Activated CD4-positive, alpha-beta T cell treated with anti-CD3 and anti-CD28 coated beads for 36 hours (primary cell): ENCODE measurements at places on chromosomes 3 and 15.

DNA sequence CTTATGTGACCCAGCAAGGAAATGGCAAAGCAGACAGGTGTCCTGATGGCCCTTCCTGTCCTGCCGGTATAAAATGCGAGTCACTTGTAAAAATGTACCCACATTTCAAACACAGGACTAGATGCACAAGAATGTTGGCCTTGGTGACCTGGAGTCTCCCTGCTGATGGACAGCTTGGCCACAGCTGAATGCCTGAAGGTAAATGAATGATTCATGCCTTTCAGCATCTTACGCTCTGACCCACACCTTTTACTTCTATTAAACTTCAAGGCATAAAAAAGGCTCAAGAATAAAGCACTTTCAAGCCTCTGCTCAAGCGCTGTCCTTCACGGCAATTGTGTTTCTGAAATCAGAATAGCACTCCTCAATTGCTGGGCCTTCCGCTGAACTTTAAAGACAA is 228.0 kb upstream of the SLCO3A1 start:
- DNase-seq: no peak

GRCh38 chr3:188194332-188194731 is 40.4 kb downstream of the LPP start:
- no peak for DNase-seq

DNA sequence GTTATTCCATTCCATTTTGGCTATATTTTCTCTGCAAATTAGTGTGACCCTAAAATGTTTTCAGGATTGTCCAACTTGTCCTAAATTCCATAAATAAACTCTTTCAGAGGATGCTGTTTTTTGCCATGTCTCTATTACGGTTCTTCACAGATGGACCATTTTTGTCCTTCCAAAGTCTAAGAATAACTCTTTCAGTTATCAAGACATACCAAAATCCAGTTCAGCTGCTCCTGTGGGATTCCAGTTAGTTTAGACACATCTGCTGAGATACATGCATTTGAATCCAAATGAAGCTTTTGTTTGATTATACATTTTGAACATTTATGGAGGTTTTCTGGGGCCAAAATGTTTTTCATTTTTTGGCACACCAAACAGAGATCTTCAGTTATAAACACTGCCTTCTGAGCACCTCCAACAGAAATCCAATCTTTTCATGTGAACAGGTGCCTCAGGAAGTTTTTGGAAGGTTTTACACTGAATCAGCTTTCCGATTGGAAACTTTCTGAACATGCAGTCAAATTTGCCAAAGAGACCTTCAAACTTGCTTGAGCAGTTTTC is 80.7 kb downstream of the TIGIT start:
- DNase-seq: no peak

GRCh38 chr15:40859206-40859851 is 14.7 kb downstream of the RHOV start:
- peak; percentile 94 for DNase-seq

DNA sequence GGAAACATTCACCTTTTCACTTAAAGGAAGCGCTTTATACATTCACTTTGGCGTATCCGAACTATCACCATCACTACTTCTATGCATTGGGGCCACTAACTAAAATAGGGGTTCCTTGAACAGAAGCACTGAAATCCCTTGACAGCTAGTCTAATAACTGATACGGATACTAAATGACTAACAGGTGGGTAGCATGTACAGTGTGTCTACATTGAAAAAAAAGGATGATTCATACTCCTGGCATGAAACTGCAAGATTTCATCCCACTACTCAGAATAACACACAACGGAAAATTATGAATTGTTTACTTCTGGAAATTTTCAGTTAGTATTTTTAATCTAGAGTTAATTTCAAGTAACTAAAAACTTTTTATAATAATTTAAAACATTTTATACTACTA is 96.7 kb downstream of the SMARCC1 start:
- DNase-seq: no peak

DNA sequence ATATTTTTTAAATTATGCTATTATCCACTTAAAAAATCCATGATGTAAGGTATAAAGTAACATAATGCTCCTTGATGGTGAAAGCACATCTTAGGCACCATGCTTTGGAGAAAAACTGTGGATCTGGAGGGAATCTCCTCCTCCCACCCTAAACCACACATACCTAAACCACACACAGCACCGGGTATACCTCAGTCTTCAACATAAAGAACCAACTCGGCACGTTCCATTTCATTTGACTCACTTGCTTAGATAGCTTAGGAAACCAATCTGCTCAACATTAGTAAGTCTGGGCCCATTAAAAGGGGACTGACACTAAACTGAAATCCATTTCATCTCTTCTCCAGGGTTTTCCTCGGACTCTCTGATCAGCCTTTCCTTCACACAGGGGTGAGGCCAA is 945.7 kb upstream of the CFAP20DC start:
- peak; percentile 23 for DNase-seq

- DNase-seq: no peak
These were observed 128.4 kb upstream of the SETMAR start for GRCh38 chr3:4174791-4175190.
